Occipital lobe (tissue), 3 donors: ENCODE measurements at places on chromosomes 1 and 21. TPM values are rescaled to one million over a fixed set of nuclear protein-coding genes. Genes with fewer than 3 reads are reported as not detected.

DNA sequence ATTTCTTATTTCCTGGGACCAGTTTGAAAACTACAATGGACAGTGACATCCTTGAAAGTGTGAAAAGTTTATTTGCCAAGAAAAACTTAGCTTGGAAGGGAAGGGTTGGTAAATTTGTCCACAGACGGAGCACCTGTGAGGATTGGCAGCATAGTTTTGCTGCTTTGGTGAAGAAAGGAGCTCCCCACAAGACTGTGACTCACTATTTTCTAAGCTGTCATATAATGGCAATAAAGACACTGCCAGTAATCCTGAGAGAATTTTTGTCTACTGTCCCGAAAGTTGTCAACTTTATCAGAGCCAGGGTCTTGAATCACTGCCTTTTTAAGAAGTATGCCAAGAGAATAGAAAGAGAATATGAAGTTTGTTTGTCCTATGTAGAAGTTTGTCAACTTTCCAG lies 230.8 kb downstream of the NEGR1 start:
- no peak for DNase-seq

DNA sequence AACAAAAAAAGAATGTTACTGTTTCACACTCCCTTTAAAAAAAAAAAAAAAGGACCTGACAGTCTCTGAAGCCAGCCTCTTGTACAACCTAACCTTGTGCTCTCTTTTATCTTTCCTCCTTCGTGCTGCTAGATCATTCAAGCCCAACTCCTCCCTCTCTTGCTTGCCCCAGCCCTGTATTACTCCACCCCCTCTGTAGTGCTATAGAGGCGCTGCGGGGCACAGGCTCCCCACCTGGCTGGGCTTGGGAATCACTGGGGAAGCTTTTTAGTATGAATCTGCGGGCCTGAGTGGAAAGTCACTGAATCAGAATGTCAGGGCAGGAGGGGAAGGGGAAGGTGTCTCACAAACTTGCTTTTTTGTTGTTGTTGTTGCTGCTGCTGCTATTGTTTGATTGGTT lies 383.7 kb upstream of the CAMK1G start:
- no peak for DNase-seq

Gene S100A6
- total RNA-seq: 9.2 TPM

Gene KCNJ10
- total RNA-seq: 1.6 TPM

DNA sequence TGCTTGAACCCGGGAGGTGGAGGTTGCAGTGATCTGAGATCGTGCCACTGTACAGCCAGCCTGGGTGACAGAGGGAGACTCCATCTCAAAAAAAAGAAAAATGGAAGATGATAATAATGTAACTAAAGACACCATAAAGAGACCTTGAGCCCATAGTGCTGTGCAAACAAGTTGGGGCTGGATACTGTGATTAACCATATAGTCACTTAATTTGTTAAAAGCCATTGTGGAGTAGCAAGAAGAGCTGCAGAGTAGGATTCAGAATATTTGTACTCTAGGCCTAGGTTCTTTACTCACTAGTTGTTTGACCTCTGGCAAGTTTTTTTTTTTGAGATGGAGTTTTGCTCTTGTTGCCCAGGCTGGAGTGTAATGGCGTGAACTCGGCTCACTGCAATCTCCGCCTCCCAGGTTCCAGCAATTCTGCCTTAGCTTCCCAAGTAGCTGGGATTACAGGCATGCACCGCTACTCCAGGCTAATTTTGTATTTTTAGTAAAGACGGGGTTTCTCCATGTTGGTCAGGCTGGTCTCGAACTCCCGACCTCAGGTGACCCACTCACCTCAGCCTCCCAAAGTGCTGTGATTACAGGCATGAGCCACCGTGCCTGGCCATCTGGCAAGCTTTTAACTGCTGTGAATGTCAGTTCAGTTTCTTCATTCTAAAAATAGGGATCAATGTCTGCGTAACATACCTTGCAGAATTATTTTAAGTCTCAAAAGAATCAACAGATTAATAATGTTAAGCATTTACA lies 12.8 kb downstream of the CAP1 start:
- DNase-seq: no peak
